ENCODE measurements at places on chromosomes 3 and 15.

DNA sequence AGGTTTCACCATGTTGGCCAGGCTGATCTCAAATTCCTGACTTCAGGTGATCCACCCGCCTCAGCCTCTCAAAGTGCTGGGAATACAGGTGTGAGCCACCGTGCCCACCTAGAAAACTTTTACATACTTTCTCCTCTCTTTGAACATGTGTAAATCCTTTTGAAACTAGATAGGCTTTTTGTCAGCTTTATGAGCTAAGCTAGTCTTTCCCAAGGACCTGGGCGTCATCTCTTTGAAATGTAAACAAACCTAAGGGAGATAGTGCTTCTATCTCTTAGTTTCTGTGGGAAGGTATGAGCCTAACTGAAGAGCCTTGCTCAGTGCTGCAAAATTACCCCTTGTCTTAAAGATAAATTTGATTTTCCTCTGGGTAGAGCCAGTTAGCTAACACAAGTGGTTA lies 4.8 kb downstream of the CX3CR1 start:
- DNase-seq, result peak; percentile 50

DNA sequence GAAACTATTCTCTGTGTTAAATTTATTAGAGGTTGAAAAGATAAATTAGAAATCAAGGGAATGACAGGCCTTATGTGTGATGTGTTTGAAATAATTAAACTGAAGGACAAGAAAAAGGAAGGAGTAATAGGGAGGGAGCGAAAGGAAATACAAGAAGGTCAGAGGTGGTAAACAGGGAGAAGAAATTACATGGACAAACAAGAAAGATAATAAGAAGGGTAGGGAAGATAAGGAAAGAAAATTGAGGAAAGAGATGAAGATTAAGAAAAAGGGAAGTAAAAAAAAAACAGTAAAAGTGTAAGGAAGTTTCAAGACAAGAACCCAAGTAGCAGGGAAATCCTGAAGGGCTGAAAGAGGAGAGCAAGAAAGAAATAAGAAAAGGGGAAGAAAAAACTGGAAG lies 26.2 kb upstream of the ANXA2 start:
- no peak for DNase-seq

- DNase-seq, result no peak
These were observed 482.2 kb downstream of the SQOR start for GRCh38 chr15:46117071-46117470.

DNA sequence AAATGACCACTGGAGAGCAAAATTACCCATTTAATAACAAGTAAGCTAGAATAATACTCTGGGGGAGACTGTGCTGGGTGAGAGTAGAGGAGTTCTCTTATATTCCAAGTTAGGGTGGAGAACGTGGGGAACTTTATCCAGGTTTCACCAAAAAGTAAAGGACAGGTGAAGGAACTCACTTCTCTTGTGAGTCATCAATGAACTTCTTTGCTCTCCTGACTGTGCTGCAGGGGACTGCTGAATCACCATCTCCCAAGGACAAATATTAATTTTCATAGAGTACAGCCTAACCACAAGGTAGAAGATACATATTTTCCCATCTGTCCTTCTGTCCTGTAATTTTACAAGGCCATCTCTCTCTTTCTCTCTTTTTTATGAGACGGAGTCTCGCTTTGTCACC lies 8.3 kb upstream of the PDCD6IP start:
- peak; percentile 74 for DNase-seq

DNA sequence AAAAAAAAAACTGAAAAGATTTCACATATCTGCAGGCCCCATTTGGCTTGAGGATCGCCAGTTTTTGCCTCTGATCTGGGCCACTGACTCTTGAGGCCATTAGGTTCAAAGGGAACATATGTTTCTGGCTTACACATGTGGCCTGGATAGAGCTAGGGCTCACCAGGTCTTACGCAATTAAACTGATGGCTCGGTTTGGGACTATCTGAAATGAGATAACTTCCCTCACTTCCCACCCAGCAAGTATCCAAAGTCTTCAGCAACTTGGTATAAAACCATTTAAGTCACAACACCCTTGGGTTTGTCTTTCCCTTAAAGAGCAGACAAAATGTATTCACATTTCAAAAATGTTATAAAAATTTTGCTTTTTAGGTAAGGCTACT lies 36.3 kb downstream of the LRIG1 start:
- DNase-seq, result no peak

DNA sequence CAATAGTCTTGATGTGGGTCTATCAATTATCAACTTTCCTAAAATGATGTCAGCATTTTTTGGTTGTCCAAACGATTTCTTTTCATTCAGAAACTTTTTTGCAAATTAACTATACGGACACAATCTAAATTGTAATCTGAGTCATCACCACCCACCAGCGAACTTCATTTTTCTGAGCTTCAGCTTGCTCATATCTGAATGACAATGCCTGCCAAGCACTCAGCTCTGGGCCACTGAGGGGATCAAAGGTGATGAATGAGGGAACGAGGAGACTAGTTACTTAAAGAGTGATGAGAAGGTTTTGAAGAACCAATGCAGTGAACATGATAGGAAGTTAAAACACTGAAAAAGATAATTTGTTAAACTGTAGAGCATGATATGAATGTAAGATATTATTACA lies 14.9 kb upstream of the TBC1D23 start:
- DNase-seq, result no peak

DNA sequence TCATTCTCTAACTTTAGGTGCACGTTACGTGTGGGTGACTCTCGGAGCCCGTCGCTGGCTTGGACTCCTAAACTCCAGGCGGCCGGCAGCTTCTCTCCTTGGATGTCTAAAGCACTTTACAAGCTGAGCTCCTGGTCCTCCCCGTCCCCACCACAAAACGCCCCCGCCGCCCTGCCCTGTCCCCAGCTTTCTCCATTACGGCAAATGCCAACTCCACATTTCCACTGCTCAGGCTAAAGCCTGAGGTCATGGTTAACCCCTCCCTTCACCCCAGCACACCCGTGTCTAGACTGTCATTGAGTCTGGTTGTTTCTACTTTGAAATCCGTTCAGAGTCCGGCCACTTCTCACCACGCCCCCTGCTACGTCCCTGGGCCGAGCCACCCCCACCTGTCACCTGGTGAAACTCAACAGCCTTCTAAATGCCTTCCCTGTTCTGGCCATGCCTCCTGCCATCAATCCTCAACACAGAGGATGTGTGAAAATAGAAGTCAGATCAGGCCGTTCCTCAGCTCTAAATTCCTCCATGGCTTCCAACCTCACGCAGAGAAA lies 8.1 kb upstream of the PCSK6 start:
- DNase-seq, result no peak

DNA sequence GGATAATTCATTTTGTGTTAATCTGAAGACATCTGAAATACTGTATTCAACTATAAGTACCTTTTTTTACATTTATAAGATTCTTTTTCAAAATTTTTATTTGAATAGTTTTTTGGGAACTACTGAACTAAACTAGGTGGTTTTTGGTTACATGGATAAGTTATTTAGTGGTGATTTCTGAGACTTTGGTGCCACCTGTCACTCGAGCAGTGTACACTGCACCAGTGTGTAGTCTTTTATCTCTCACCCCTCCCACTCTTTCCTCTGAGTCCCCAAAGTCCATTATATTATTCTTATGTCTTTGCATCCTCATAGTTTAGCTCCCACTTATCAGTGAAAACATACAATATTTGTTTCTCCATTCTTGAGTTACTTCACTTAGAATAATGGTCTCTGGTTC lies 57.6 kb downstream of the CD86 start:
- DNase-seq, result no peak

GRCh38 chr3:177569875-177570657 lies 372.8 kb upstream of the TBL1XR1 start:
- DNase-seq, result peak; percentile 80

GRCh38 chr3:190526787-190527762 lies 13.2 kb downstream of the IL1RAP start:
- no peak for DNase-seq

DNA sequence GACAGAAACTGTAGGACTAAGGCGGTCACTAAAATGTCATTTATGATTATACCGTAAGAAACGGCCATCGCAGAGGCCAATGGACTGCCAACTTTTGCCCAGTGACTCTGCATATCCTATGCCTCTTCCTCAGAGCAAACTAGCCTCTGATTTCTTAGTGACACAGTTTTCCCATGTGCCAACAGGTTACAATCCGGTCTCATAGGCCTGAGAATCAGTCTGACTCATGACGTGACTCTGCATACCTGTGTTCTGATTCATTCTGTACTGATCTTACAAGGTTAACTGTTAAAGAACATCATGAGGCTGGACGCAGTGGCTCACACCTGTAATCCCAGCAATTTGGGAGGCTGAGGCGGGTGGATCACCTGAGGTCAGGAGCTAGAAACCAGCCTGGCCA lies 17.8 kb downstream of the RUBCN start:
- DNase-seq, result peak; percentile 100

GRCh38 chr15:78740904-78741274 lies 70.4 kb downstream of the ADAMTS7 start:
- DNase-seq, result no peak

DNA sequence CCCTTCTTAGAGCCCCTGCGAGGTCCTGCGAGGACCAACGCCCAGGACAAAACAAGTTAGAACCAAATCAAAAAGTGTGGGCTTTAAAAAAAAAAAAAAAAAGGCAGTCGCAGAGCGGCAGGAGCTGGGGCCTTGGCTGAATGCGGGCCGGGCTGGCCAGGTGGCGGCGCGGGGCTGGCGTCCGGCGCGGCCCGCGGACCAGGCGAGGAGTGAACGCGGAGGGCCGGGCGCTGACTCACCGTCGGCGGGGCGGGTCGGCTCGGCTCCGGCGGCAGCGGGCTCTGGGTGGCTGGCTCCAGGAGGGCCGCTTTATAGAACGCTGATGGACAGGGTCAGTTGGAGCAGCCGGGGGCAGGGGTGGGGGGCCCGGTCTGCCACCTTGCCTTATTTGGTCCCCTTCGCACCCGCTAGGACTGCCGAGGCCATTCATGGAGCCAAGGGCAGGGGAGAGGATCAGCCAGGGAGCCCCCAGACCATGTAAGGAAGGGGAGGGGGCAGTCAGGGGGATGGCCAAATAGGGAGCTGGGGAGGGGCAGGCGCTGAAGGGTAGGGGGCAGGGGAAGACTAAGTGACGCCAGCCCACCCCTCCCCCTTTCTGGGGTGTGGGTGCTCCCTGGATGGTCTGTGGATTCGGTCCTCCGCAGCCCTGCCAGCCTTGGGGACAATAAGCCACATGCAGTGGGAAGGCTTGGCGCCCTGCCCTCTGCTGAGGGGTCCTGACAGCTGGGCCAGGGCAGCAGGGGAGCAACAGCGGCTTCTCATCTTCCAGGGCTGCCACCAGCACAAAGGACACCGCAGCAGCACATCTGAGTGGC lies at the start of gene ACTC1:
ACTC1 (minus strand) TSS at position 283 of the 815 bp plus-strand sequence. CDS start 741 bp downstream, outside the sequence.
- peak; percentile 21 for DNase-seq

DNA sequence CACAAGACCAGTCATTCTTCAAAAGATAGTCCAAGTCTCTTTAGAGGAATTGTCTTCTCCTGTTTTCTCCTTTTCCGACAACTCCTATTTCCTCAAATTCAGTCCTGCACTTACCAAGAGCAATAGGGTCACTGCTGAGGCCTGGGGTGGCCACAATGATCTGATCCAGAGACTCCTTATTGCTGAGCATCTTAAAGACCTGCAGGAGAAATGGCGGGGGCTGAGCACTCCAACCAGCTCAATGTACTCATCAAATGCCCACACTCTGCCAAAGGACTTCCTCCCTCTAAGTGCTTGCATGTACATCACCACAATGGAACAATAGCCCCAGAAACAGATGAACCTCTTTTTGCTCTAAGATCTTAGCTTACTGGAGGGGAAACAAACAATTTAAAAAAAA lies 9.6 kb downstream of the UBL7 start:
- DNase-seq, result no peak

DNA sequence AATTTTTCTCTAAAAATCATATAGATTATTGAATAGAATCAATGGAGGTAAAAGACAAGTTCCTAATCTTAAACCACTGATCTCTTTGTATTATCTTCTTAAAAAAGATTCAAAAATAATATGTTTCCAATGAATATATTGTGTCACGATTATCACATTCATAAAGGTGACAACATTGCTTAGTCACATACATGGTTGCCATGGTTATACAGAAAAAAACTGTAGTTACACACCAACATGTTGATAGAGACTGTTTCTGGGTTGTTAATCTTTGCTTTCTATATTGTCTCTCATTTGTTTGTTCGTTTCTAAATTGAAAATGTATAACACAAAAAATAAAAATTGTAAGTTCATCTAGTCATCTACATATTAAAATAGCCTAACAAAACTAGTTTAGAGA lies 376.0 kb upstream of the ALCAM start:
- DNase-seq, result no peak

- no peak for DNase-seq
These were observed 4.1 kb downstream of the FBLN2 start for GRCh38 chr3:13552857-13553652.

DNA sequence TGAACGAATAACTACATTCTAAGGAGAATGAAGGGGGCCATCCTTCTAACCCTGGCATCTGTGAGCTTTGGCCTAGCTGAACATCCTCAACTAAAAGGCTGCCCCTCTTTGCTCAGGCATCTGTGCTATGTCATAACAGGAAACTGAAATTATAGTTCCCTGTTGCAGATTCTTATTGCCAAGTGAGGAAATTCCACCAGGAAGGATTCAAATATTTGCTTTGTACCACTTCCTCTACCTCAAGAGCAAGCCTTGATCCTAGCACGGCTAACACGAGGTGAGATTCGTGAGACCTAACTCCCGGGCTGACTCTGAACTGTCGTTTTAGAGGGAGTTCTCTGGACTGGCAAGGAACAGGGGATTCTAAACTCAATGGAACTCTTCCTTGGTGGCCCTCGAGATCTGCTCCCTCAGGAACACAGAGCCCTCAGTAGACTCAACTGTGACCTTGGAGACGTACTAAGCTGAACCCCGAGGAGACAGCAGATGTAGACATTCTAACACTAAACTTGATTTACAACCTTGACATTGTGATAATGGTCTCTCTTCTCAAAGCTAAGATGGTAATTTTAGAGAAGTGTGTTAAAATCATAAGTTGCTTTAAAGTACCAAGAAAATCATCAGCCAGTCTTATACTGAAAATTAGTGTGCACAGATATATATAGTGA lies 4.2 kb downstream of the SPG21 start:
- peak; percentile 42 for DNase-seq

- DNase-seq, result no peak
These were observed 4.6 kb downstream of the FBXL22 start for GRCh38 chr15:63601704-63602185.

DNA sequence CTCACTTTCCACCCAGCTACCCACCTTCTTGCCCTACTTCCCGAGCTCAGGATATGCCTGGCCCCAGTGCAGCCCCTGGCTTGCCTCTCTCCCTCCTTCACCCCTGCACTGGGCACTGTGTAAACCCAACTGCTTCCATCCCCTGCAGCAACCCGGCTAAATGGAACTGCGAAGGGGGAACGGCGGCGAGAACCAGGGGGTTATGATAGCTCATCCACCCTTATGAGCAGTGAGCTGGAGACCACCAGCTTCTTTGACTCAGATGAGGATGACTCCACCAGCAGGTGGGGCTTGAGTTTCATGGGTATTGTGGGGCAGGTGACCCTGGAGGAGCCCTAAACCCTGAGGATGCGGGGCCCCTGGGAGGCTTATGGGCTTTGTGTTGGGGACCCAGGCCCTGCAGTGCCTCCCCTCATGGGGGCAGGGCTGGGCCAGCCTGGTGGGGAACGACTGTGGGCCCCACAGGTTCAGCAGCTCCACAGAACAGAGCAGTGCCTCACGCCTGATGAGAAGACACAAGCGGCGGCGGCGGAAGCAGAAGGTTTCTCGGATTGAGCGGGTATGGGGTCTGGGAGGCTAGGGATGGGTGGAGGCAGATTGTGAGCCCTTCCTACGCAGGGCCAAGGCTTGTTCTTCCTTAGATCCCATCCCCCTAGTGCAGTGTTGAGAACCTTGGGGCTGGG lies 9.6 kb downstream of the DVL3 start:
- no peak for DNase-seq
